ENCODE measurements at places on chromosomes 16 and 17. TPM values are rescaled to one million over a fixed set of nuclear protein-coding genes. Genes with fewer than 3 reads are reported as not detected.

TBC1D3H gene
- not detected for total RNA-seq

NOTUM gene
- not detected for total RNA-seq

MFSD11 gene
- 15.0 TPM for total RNA-seq

LAT gene
- 0.56 TPM for total RNA-seq

CUEDC1 gene
- 21.6 TPM for total RNA-seq

PRDM7 gene
- total RNA-seq = not detected

CNTNAP4 gene
- 0.05 TPM for total RNA-seq

CACNG1 gene
- not detected for total RNA-seq

GNAO1 gene
- not detected for total RNA-seq

BCAR1 gene
- 42.5 TPM for total RNA-seq

RNU2-1 gene
- total RNA-seq = not detected

GRIN2A gene
- total RNA-seq = not detected

SPATA32 gene
- not detected for total RNA-seq

ITGAD gene
- not detected for total RNA-seq

TP53TG3F gene
- total RNA-seq = not detected

TBC1D3G gene
- not detected for total RNA-seq
